Stimulated activated CD8-positive, alpha-beta memory T cell treated with anti-CD3 and anti-CD28 coated beads, Interleukin-15, amount 100 ng/mL, for 4 hours (primary cell): ENCODE measurements at places on chromosomes 7 and 10.

DNA sequence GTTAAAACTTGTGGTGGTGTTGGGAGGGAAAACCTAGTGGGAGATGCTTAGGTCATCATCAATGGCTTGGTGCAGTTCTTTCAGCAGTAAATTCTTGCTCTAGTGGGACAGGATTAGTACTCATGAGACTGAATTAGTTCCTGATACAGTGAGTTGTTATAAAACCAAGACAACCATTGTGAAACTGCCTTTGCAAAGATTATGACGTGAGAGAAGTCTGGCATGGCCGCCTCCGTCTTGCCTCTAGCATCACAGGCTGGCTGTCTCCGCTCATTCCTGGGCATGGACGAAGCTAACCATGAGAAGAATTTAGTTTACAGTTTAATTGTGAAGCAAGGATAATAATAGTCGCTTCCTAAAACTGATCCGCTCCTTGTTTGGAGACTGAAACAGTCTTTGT, 186.4 kb downstream of the KIF20B start:
- no peak for DNase-seq

GRCh38 chr7:11294965-11295364, 321.3 kb downstream of the PHF14 start:
- DNase-seq = no peak

DNA sequence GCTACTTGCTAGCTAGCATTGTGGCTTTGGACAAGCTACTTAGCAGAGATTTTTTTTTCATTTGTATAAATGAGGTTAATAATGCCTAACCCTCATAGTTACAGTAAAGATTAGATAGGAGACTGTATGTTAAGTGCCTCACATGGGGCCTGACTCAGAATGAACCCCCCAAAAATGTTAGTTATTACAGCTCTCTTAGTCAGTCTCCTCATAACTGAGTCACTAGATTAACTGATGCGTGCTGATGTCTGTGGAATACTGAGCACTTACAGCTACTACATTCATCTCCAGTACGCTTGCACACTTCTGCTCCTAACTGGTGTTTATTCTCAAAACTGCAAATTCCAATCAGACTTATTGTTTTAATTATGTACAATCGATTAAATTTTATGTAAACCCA, 315.3 kb downstream of the SNX13 start:
- no peak for DNase-seq

DNA sequence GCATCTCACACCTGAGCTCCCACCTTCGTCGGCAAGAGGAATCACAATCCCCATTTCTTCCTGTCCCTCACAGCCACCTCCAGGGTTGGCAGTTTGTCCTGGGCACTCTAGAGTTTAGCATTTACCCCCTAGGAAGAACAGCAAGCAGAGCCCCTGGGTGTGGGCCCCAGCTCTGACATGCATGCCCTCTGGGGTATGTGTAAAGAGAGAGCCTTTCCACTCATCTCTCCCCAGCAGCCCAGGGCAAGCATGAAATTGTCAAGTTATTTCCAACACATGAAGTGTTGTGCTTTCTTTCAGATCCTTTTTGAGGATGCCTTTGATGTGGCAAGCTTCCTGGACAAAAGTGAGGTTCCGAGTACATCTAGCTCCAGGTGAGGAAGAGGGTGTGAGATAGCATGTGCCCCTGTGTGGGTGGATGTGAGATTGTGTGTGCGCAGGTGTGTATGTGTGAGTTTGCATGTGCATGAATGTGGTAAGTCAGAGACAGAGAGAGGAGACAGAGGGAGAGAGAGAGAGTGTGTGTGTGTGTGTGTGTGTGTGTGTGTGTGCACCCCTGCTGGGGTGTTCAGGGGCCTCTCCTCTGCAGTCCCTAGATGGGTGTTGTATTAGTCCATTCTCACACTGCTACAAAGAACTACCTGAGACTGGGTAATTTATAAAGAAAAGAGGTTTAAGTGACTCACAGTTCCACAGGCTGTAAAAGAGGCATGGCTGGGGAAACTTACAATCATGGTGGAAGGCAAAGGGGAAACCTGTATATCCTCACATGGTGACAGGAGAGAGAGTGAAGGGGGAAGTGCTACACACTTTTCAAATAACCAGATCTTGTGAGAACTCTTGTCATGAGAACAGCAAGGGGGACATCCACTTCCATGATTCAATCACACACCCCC, 18.1 kb downstream of the STRA8 start:
- DNase-seq = no peak

GRCh38 chr10:3468919-3469638, 296.5 kb upstream of the PITRM1 start:
- DNase-seq = no peak

DNA sequence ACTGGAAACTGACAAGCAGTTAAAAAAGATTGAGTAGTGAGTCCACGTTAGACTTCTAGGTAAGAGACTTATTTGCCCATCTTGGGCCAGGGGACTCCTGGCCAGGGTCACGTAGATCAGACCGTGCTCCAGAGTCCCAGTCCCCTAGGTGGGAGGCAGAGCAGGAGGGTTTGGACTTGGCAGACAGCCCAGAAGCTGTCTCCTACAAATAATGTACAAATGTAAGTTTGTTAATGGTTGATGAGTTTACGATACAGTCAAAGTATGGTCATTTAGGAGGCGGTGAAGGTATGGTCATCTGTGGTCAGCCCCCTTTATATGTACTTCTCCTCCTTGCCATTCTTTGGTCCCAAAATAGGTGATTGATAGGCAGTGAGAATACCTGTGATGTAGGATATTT, 28.2 kb downstream of the INPP5F start:
- no peak for DNase-seq

DNA sequence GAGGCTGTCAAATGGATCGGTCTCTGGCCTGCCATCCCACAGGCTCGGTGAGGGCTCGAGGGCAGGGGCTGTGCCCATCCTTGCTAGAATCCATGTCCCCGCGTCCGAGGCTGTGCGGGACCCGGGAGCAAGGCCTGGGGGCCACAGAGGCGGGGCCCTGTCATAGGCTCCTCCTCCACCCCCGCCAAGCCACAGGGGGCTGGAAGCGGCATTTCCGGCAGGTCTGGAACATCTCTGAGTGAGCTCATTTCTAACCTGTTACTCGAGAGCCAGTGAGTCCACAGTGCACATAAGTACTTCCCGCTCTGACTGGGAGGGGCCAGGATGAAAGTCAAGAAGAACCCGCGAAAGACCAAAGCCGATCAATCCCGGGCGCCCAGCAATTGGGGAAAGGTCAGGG, 57.6 kb downstream of the NKX6-2 start:
- DNase-seq = no peak

GRCh38 chr7:127655720-127656119, 3.7 kb downstream of the SND1 start:
- no peak for DNase-seq

- DNase-seq = no peak
These were observed 3.4 kb downstream of the BAG3 start for GRCh38 chr10:119654540-119654939.

DNA sequence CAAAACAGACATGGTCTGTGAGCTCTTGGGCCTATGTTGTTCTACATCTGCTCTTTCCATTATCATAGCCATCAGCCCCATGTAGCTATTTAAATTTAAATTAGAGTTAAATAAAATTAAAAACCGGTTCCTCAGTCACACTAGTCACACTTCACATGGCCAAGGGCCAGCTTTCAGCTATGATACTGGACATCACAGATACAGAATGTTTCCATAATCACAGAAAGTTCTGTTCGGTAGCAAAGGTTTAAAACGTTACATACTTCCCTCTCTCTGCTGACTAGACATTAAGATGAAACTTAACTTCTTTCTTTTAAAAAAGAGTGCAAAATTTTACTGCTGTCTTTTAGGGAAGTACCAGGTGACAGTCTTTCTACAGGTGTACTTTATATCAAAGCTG, 43.0 kb downstream of the SRPK2 start:
- DNase-seq = no peak

- DNase-seq = no peak
These were observed 155.9 kb upstream of the SLC13A1 start for GRCh38 chr7:123355576-123356190.

- no peak for DNase-seq
These were observed 46.1 kb upstream of the LRRC17 start for GRCh38 chr7:102866535-102867215.

GRCh38 chr7:909358-910329, 33.3 kb downstream of the GET4 start:
- no peak for DNase-seq

DNA sequence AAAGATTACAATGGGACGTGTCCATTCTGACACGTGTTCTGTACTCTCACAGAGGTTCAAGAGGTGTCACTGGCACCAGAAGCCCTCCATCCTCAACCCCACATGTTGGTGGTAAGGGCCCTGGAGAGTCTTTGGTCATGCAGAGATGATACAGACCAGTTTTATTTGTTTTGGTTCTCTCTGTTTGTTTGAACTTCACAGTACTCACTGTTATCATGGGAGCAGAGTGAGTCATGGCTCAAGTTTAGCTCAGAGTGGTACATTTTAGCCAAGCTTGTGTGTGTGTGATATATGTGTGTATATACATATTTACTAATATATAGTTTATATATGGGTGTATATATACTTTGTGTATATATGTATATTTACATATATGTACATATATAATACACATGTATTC, 935.6 kb downstream of the GRID1 start:
- DNase-seq = no peak

DNA sequence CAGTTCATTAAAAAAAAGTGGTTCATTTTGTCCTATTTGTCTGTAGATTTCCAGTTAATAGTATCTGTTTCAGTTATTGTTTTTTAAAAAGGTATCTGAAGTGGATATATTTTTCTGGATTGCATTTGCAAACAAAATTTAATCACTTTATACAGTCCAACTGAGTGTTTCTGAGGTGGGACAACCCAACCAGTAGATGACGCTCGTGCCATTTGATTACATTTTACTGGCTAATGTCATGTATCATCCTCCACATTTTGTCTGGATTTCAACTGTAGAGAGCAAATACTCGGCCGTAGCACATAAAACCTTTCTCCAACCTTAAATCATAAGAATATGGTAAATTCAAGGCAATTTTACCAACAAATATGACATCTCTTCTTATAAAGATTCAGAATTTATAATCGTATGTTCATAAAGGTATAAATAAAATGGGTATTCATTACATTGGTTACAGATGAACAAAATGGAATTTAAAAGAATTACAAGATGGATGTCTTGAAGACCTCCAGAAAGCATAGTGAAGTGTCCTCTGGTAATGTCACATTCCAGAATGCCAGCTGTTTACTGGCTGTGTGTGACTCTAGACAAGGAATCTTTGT, 789.0 kb downstream of the PHTF2 start:
- no peak for DNase-seq

DNA sequence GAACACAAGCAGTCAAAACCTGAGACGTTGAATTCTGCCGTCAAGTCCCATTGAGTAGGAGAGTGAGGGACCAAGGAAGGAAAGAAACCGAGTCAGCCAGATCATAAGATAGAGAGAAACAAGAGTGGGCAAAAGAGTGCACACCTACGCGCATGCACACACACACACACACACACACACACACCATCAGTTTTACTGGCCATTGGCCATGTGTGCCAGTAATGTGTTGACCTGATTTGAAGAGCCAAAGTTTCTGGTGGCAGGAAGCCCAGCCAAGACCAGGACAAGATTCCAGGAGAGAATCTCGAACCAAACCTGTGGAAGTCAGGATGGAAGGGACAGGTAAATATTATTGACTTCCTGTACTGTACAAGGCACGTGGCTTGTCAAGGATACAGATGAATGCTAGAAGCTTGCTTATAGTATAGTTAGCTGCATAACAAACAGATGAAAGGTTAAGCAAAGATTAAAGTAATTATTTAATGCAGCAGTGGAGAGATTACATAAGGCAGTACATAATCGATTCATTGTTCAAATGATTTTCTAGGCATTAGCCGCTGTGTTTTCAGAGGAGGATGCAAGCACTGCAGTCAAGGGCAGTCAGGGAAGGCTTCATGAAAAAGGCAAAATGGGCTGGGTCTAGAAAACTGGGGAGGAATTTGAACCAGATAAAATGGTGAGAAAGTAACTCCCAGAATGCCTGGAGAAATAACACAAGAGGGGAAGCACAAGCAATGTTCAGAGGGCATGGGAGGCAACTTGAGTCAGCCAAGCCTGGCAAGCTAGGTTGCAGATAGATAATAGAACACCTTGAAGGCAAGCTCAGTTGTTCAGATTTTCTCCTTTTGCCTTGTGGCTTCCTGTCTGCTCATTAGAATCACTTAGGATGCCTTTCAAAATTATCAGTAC, 2.7 kb upstream of the HYCC1 start:
- no peak for DNase-seq

- DNase-seq = no peak
These were observed 1.2 kb downstream of the NUB1 start for GRCh38 chr7:151342811-151343210.

- no peak for DNase-seq
These were observed 11.0 kb downstream of the TMEM140 start for GRCh38 chr7:135158874-135159273.

DNA sequence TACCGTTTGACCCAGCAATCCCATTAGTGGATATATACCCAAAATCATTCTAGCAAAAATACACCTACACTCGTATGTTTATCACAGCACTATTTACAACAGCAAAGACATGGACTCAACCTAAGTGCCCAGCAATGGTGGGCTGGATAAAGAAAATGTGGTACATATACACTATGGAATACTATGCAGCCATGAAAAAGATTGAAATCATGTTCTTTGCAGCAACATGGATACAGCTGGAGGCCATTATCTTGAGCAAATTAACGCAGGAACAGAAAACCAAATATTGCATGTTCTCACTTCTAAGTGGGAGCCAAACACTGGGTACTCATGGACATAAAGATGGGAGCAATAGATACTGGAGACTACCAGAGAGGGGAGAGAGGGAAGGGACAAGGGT, 223.9 kb downstream of the FRMD4A start:
- no peak for DNase-seq

- DNase-seq = no peak
These were observed 780.8 kb upstream of the C7orf33 start for GRCh38 chr7:147809786-147810185.

GRCh38 chr7:158030566-158030965, 557.1 kb downstream of the PTPRN2 start:
- no peak for DNase-seq

- DNase-seq = no peak
These were observed 6.6 kb downstream of the NIPSNAP2 start for GRCh38 chr7:55970978-55971377.

DNA sequence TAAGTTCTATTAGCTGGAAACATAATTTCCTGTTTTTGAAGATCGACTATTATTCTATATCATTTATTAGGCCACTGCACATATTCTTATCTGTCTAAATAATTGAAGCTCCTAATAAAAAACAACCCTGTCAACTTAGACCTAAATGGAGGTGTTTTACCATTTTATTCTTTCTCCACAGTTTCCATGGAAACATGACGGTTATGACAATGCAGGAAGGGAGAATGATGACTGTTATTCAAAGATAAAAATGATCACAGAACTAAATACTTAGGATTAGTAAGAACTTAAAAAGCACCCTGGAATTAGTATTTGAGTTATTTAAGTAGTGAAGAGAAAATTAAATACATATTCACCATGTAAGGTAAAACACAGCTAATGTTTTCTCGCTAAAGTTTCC, 119.9 kb upstream of the DKK1 start:
- no peak for DNase-seq
